ENCODE measurements at places on chromosomes 6 and 20.

DNA sequence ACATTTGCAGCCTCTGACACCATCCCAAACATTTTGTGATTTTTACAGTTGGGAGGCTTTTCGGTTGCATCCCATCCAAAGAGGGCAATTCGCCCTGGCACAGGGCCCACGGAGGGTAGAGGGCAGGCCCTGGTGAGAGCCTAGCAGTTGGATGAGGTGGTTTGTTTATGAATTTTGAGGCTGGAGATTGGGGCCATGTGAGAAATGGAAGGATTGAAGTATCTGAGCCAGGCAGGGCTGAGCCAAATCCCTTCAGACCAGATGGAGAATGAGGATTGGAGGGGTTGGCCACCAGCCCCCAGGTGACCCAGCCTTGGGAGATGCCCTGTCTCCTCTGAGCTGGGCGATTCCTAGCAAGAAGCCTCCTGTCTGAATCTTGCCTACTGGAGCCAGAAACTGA is 52.6 kb upstream of the CCDC167 start:
- no peak for DNase-seq

DNA sequence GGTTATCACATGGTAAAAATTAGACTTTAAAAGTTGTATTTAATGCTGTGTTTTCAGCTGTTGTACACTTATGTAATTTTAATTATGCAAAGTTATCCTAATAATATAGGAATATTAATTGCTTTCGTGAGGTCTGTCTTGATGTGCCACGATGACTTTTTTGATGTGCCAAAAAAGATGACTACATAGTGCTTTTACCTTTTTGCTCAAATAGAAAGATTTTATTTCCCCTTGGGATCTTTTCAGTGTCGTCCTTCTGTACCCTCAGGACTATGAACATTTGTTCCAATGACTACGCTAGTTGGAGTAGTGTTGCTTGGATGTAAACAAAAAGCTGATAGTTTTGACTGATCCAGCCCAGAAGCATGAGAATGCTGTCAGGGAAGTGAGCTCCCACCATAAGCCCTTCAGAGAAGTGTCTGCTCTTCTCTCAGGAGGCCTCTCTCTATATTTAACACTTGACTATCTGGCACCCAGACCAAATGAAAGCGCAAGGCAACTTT is 1.2 kb upstream of the CD164 start:
- DNase-seq: no peak

DNA sequence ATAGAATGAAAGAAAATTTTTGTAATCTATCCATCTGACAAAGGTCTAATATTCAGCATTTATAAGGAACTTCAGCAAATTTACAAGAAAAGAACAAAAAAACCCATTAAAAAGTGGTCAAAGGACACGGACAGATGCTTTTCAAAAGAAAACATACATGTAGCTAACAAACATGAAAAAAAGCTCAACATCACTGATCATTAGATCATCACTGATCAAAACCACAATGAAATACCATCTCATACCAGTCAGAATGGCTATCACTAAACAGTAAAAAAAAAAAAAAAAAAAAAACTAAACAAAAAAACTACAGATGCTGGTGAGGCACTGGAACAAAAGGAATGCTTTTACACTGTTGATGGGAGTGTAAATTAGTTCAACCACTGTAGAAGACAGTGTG is 837.1 kb downstream of the EPHA7 start:
- DNase-seq: no peak

GRCh38 chr6:78910591-78911171 is 43.3 kb downstream of the IRAK1BP1 start:
- DNase-seq: no peak

DNA sequence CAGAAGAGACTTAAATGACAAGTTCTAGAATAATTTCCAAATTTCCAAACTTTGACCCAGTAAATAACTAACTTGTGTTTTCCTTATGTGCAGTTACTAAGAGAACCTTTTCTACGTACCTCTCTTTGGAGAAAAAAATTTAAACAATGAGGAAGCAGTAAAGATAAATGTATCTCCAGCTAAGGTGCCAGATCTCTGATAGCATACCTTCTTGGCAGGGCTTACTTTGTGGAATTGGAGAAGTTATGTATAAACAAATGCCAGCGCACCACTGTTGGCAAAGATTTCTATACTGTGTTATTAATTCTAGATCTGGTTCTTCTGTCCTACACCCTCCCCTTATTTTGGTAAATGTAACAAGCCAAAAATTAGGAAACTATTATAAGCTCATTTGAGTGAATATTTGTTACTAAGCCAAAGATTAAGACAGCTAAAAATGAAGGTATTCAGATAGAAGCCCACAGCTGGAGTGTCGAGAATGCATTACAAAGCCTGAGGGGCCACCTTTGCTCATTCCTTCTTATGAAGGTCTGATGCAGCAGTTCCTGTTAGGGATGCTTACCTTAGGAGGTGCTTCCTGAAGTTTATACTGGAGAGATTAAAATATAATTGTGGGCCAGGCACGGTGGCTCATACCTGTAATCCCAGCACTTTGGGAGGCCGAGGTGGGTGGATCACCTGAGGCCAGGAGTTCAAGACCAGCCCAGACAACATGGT is 373.1 kb upstream of the SOX4 start:
- peak; percentile 91 for DNase-seq

DNA sequence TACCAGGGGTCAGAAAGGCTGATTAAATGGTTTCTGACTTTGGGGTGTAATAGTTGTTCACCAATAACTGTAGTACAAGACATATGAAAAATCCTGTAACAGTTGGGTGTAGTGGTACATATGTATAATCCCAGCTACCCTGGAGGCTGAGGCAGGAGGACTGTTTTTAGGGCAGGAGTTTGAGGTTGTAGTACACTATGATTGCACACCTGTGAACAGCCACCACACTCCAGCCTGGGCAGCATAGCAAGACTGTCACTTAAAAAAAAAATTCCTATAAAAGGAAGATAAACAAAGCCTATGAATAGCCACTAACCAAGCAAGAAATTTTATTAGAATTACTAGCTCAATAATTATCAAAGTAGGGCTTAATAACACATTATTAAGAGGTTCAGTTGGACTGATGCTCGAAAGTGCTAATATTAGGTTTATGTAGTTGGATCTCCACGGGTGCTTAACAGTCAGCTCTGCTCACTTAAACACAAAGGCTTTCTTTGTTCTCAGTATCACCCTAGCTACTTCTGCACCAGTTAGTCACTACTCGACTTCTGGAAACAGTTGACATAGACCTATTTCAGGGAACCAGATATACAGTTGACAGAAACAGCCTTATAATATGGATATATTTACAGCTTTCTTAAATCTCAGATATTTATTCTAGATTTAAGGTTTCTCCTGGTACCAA is 113.0 kb downstream of the MTFR2 start:
- no peak for DNase-seq

DNA sequence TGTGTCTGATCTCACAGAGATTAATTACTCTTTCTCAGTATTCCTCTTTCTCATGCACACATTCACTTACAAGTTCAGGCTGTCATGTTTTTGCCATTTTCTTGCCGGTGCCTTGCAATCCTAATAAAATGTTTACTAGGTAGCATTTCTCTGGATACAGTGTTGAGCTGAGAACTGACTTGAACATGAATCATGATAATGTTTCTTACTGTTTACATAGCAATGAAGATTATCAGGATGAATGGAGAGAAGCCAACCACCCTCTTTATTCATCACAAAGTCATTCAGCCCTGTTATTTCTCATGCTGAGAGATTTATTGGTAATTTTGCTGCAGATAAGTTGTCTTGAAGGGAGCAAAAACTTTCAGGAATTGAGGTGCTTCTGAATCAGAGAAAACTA is 185.5 kb upstream of the ECI2 start:
- DNase-seq: peak; percentile 96

- peak; percentile 79 for DNase-seq
Observed at GRCh38 chr6:158213925-158214674, 46.0 kb downstream of the GTF2H5 start.

DNA sequence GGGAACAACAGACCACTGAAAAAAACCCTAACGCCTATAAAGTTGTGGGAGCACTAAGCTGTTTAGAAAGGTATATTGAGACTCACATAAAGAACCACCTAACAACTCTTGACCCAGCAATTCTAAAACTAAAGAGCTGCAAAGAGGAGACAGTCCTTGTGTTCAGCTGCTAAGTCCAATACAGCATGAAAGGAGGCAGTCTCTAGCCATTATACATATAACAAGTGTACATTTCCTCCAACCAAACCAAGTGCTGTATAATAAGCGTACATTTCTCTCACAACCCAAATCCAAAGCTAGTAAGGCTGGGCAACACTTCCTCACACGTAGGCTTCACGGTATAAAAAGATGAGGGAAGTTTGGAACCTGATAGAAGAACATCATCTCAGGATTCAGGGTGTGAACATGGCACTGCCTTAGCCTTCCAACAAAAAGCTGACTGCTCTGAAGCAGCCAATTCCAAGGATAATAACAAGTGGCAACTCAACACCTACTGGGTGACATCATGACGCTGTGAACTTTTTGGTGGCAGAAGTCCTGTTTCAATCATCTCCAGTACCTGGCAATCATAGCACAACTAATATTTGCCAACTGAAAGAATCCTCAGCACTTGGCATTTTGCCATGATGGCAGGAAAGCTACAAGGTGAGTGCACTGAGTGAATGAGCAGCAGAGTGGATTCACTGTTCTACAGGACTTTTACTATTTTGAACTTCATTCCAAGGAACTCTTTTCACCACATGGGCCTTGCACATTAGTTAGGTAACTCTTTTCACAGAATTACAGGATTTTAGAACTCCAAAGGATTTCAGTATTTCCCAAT is 16.6 kb downstream of the TBC1D20 start:
- no peak for DNase-seq

- DNase-seq: no peak
Observed at GRCh38 chr20:53568351-53568750, 25.3 kb downstream of the ZNF217 start.

Data from NCI-H226 (cell line).